ENCODE measurements at places on chromosomes 3 and 15.

- DNase-seq, result no peak
Measured at GRCh38 chr3:120399372-120399771, 50.2 kb upstream of the LRRC58 start.

GRCh38 chr15:69606921-69607500, 154.4 kb downstream of the RPLP1 start:
- no peak for DNase-seq

DNA sequence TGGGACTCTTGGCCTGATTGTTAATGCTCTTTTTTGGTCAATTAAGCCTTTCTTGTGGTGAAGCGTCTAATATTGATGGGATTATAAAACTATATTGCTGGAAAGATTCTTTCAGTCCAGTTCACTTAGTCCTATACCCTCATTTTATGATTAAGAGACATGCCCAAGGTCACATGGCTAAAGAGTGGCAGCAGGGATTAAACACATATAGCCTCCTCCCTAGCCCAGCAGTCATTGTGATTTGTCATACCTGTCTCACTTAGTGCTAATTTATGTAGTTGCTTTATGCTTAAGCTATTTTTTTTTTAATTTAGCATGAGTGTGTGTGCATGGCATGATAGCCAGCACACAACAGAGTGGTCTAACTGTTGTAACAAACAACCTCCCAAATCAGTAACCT, 9.5 kb downstream of the PARP14 start:
- no peak for DNase-seq

DNA sequence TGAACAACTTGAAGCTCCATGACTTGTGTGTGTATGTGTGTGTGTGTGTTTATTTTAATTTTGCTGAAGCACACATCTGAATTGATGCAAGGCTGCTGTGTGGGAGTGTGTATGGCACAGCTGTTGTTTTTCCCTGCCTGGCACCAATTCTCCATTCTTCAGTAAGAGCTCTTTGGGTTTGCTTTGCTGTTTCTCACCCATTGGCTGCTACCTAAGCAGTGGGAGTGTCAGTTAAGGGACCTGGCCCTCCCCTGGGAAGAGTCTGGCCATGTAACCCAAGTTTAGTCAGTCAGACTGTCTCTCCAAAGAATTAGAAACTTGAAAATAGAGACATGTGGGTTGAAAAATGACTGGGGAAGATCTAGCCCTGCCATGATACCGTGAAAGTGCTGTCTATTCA, 126.2 kb upstream of the SYNPR start:
- DNase-seq, result no peak

- no peak for DNase-seq
Measured at GRCh38 chr3:64900617-64901521, 213.1 kb upstream of the ADAMTS9 start.

- DNase-seq, result no peak
Measured at GRCh38 chr15:58064980-58065444, 499 bp downstream of the ALDH1A2 start.

GRCh38 chr15:67228286-67228685, 26.2 kb downstream of the AAGAB start:
- no peak for DNase-seq

- DNase-seq, result peak; percentile 48
Measured at GRCh38 chr3:195555110-195555509, 12.0 kb upstream of the PPP1R2 start.

GRCh38 chr15:85672332-85673084, 122.2 kb downstream of the KLHL25 start:
- no peak for DNase-seq

DNA sequence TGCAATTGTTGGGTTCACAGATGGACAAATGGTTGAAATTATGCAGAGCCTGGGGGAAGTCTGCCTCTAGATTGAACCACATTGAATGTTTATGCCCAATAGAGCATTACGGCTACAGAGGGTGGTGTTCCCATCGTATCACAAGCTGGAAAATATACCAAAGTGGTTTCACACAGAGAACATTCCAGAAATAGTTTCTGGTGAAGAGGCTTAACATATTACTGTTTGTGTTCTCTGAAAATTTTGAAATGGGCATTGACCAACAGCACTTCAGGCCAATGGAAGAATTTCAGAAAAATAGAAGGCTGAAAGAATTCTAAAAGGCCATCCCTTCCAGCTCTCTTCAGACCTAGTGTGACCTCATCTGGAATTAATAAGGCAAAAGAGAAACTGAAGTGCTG, 203.9 kb downstream of the NEK10 start:
- DNase-seq, result no peak

- DNase-seq, result no peak
Measured at GRCh38 chr3:128392818-128393544, 73.7 kb downstream of the DNAJB8 start.

DNA sequence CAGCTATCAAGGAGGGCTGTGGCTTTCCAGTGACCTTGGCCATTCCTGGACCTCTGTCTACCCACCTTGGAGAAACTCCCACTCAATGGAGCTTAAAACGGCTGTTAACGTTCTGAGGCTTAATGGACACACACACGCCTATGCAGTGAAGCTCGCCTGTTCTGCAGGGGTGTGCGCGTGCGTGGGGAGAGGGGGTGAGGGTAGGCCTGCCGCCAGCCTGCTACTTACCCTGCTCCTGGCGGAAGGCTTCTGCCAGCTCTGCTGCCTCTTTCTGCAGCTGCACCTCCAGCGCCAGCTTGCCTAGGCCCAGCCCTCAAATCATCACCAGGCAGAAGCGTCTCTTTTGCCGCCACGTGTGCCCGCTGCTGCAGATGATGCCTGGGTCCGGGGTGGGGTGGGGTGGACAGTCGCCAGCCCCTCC, 23.2 kb upstream of the PARL start:
- DNase-seq, result no peak

DNA sequence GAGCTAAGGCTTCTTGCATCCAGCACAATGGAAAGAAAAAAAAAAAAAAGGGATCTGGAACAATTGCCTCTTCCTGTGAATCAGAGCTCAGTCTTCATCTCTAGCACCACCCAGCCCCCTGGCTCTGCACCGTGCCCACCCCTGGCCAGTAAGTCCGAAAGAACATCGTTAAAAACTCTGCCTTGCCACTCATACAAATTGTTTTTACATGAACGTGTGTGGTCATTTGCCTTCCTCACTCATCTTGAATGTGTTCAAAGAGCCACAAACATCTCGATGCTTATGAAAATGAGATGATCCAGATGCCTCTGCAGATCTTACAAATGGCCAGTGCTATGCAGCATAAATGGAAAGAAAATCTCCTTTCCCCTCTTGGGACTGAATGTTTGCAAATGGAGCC, 400.0 kb upstream of the PPP2R3A start:
- DNase-seq, result no peak

- no peak for DNase-seq
Measured at GRCh38 chr3:108552267-108553159, 36.7 kb downstream of the CIP2A start.

DNA sequence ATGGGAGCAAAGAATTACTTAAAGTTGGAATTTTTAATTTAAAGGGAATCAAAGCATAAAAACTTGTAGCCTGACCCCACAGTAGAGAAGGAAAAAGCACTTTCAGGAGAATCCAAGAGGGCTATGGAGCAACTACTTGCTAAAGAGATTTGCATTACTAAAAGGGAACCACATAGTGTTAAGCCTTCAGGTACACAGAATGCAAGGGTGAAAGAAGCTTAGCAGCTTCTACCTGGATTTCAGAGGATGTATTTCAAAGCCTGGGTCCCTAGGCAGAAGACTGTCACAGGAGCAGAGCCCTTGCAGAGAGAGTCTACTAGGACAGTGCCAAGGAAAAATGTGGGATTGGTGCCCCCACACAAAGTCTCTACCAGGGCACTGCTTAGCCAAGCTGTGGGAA, 575.0 kb downstream of the GBE1 start:
- no peak for DNase-seq

DNA sequence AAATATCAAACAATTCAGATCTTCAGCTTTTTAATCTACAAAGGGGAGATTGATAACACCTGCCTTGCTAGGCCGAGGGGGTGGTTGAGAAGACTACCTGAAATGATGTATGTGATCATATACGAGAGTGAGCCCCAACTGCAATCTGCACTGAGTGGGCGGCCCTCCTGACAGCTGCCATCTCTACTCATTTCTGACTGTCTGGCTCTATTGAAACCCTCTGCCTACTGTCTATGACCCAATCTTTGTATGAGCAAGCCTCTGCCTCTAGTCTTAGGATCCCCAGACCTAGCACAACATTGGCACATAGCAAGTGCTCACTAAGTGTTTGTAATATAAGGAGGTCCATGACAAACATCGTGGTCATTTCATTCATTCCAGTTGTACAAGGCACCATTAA, 144.4 kb upstream of the NR2F2 start:
- no peak for DNase-seq

DNA sequence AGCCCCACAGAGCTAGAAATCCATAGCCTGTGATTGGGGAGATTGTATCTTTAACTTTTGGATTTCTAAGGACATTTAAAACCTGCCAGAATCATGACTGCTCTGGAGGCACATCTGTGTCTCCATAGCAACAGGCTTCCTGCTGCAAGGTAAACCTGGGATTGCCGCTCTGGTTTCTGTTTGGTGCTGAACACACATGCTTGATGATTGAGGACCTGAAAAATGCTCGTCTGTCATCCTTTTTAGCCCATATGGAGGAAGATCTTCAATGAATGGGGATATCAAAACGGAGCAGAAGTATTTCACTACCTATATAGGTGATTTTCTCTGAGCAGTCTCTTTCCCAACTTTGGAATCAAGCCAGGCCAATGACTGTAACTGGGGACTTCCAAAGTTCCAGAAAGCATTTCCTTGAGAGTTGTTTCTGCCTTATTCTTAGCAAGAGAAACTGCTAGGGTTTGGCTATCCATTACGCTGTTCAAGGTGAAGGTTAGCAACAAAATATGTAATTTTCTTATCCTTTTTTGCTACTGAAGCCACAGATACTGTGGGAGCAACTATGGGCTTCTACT, 96.5 kb upstream of the TNIK start:
- no peak for DNase-seq

DNA sequence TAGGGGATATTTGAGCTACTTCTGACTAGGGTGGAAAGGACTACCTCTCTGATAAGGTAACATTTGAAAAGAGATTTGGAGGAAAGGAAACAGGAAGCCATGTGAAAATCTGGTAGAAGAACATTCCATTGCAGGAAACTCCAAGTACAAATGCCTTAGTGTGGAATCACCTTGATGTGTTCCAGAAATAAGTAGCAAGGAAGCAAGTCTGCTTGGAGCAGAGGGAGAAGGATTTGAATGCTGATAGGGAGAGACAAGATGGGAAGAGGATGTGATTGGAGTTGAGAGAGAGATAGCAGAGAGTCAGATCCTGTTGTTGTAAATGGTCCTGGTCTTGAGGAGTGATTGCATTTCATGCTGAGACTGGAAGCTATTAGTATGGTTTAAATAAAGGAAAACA, 335.1 kb upstream of the DCBLD2 start:
- DNase-seq, result no peak

GRCh38 chr3:47590216-47590615, 11.6 kb upstream of the CSPG5 start:
- no peak for DNase-seq

GRCh38 chr3:55484191-55484689, 2.9 kb downstream of the WNT5A start:
- no peak for DNase-seq

GRCh38 chr3:150965436-150965835, 7.1 kb downstream of the CLRN1 start:
- no peak for DNase-seq

- DNase-seq, result no peak
Measured at GRCh38 chr3:130688015-130688688, 58.5 kb downstream of the PIK3R4 start.

DNA sequence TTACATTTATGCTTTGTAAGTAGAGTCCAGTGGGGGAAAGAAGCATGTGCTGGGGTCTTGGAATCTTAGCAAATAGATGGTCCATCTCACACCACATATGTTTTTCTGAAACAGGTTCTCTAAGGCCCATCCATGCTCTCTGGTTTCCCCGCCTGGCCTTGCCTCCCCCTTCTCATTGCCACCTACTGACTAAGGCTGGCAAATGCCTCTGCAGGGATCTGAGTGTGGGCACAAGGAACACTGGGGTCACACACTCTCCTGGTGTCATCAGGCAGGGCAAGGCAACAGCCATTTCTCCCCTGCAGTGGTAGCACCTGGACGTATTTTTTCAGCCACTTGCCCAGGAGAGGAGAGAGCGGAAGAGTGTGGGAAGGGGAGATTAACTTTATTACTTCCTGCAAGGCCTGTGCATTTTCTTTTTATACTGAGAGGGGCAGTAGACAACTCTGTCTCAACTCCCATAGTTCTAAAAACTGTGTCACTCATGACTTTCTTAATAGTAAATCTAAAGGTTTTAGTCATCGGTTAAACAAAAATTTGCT, 804.2 kb upstream of the NECTIN3 start:
- DNase-seq, result no peak

DNA sequence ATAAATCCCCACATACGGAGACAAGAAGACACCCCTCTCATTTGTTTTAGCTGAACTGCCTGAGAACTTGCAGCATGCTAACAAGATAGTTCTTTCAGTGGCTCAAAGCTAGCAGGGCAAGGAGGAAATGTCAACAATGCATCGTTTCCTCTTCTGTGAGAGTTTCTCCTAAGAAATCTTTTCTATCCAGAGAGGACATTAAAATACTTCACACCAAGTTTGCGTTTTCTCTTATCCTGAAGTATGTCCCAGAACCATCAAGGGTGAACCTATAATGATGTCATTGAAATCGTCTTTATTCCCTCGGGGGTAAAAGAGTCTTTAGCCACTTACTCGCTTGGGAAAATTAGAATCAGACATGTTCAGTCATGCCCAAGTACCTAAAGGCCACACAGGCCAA, 541.7 kb upstream of the MDFIC2 start:
- DNase-seq, result no peak

GRCh38 chr15:51192521-51193280, 98.0 kb upstream of the TNFAIP8L3 start:
- peak; percentile 63 for DNase-seq

DNA sequence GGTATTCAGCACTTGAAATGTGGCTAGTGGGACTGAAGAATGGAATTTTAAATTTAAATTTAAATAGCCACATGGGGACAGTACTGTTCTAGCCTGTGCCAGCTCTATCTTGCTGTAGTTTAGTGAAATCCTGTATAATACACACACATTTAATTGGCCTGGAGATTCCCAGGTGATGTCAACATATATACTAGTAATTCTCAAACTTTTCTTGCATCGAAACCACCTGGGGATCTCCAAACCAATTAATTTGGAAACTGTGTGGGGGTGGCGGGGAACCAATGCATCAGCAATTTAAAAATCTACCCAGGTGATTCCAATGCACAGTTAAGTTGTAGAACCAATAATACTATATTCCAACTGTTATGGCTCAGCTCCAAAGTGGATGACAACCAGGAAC, 228.9 kb upstream of the MRPL3 start:
- no peak for DNase-seq

All from CD4-positive, alpha-beta T cell treated with Interleukin-6 for 4 hours (primary cell).